Endothelial cell of umbilical vein (primary cell): ENCODE measurements at places on chromosomes 2 and 18. TPM values are rescaled to one million over a fixed set of nuclear protein-coding genes. Genes with fewer than 3 reads are reported as not detected.

DNA sequence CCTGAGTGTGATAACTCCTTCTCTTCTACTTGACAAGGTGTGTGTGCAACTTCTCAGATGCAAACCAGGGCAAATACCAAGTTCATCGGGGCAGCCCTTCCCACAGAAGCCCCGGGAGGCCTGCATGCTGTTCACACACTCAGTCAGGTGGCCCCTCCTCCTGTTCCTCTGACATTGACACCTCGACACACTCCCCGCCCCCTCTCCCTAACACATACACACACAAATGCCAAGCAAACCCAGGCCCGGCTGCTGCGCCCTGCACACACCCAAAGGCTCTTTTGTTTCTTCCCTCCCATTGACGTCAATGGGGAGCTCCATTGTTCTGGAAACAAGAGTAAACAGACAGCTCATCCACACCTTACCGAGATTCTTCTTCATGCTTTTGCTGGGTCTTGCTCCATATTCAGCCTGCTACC, 1.7 kb upstream of the PER2 start:
- no peak overlapping the region for H3K4me3 ChIP-seq
- no peaks in the 10 kb centered on the region for H3K27me3 ChIP-seq
- no peak overlapping the region for H3K27ac ChIP-seq
- DNase-seq = peak; percentile 12
- peaks cover 14% of the 10 kb centered on the region for H3K4me1 ChIP-seq

- no peak overlapping the region for H3K4me3 ChIP-seq
- DNase-seq = no peak
- H3K4me1 ChIP-seq = no peaks in the 10 kb centered on the region
- H3K36me3 ChIP-seq = no peaks in the 10 kb centered on the region
- no peak overlapping the region for H3K27ac ChIP-seq
Measured at GRCh38 chr2:230097424-230097823, 28.7 kb upstream of the SLC16A14 start.

DNA sequence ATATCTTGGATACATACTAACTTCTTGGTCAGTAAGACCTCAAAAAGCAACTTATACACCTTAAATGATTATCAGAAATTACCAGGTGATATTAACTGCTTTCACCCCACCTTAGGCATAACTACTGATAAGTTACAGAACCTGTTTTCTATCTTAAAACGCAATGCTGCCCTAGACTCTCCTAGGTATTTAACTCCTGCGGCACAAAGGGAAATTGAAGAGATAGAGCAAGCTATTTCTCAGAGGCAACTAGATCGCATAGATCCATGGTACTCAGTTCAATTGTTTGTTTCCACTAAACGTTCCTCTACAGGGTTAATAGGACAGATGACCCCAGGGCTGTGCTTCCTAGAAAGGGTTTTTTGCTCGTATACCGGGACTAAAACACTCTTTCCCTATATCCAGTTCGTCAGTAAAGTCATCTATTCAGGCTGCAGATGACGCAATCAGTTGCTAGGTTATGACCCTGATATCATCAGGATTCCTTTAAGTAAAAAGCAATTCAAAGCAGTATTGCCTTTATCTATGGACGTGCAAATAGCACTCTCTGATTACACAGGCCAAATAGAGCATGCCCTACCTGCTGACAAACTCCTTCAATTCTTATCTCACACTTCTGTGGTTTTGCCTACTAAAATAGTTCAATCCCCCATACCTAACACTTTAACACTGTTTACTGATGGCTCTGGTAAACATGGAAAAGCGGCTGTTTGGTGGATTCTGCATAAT, 62.3 kb upstream of the MYO3B start:
- H3K27ac ChIP-seq = no peak overlapping the region
- no peak for DNase-seq
- no peaks in the 10 kb centered on the region for H3K27me3 ChIP-seq
- no peaks in the 10 kb centered on the region for H3K36me3 ChIP-seq
- H3K4me3 ChIP-seq = no peak overlapping the region
- no peaks in the 10 kb centered on the region for H3K4me1 ChIP-seq

The STPG4 gene
- not detected in 2 replicates for polyA plus RNA-seq

GRCh38 chr2:72921853-72922252, 4.5 kb downstream of the EMX1 start:
- H3K27me3 ChIP-seq = peaks cover 85% of the 10 kb centered on the region
- no peak overlapping the region for H3K4me3 ChIP-seq
- H3K4me1 ChIP-seq = peaks cover 5% of the 10 kb centered on the region

The ANKZF1 gene
- polyA plus RNA-seq = 23.4 and 26.5 TPM in 2 replicates

The CCDC85A gene
- 5.1 and 6.0 TPM in 2 replicates for polyA plus RNA-seq

- H3K4me1 ChIP-seq = peaks cover 20% of the 10 kb centered on the region
- no peak overlapping the region for H3K4me3 ChIP-seq
- peak overlapping the region; percentile 3 for H3K27ac ChIP-seq
- H3K27me3 ChIP-seq = no peaks in the 10 kb centered on the region
- peak; percentile 90 for DNase-seq
- H3K36me3 ChIP-seq = no peaks in the 10 kb centered on the region
Measured at GRCh38 chr2:223820549-223820948, 16.8 kb downstream of the AP1S3 start.

DNA sequence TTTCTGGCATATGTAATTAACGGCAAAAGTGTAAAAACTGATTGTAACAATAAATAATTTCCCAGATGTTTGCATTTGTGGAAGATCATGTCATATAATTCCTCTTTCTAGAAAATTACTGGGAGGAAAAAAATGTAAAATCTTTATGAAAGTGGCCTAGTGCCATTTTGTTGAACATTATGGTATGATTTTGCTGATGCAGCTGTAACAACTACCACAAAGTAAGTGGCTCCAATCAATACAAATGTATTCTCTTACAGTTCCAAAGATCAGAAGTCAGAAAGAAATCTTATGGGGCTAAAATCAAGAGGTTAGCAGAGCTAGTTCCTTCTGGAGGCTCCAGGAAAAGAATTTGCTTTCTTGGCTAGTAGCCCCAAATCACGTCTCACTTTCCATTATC, 281.4 kb downstream of the CCDC178 start:
- H3K4me3 ChIP-seq = no peak overlapping the region
- no peaks in the 10 kb centered on the region for H3K4me1 ChIP-seq
- DNase-seq = no peak

DNA sequence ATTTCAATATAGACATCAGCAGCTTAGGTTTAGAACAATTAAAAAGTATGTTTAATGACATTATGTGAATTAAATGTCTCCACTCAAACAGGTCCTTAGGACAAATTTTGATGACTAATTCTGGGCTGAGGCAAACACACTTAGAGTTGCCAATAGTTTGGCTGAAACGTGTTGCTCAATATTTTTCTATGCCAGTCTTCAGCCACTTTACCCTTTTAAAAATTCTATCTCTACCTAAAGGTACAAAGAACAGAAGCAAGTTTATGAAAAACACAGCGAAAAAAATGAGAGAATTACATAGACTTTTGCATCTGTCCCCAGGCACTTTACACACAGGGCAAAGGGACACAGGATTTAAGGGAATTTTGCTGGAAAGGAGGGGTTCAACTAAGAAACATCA, 4.5 kb downstream of the IDH1 start:
- peaks cover 38% of the 10 kb centered on the region for H3K36me3 ChIP-seq
- H3K4me3 ChIP-seq = no peak overlapping the region
- DNase-seq = peak; percentile 33
- H3K27ac ChIP-seq = no peak overlapping the region
- no peaks in the 10 kb centered on the region for H3K27me3 ChIP-seq

- H3K27me3 ChIP-seq = no peaks in the 10 kb centered on the region
- no peaks in the 10 kb centered on the region for H3K36me3 ChIP-seq
- no peak overlapping the region for H3K4me3 ChIP-seq
- no peak overlapping the region for H3K27ac ChIP-seq
Measured at GRCh38 chr2:119267604-119268003, 44.0 kb downstream of the STEAP3 start.

GRCh38 chr2:151849413-151850010, 21.3 kb upstream of the ARL5A start:
- no peak for DNase-seq
- H3K36me3 ChIP-seq = no peaks in the 10 kb centered on the region
- H3K4me3 ChIP-seq = no peak overlapping the region
- no peaks in the 10 kb centered on the region for H3K27me3 ChIP-seq

DNA sequence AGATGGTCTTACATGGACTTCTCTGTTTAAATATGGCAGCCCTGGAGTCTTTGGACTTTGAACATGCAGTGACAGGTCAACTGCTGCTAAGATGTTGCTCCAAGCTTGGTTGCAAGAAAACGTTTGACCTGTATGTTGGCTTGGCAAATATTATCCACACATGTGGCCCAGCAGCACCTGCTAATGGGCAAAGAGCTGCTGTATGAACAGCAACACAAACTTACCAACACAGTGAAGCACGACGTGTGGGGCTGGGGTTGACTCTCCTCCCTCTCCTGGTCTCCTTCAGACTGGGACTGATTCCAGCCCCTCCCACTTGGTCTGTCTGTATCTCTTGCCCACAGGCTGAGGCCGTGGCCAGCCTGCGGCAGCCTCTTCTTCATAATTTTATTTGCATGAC, 3.8 kb downstream of the KCNE4 start:
- H3K27ac ChIP-seq = no peak overlapping the region
- no peaks in the 10 kb centered on the region for H3K36me3 ChIP-seq
- DNase-seq = no peak
- H3K27me3 ChIP-seq = peaks cover 7% of the 10 kb centered on the region

- no peaks in the 10 kb centered on the region for H3K27me3 ChIP-seq
- H3K27ac ChIP-seq = no peak overlapping the region
- no peak overlapping the region for H3K4me3 ChIP-seq
- H3K4me1 ChIP-seq = no peaks in the 10 kb centered on the region
- H3K36me3 ChIP-seq = no peaks in the 10 kb centered on the region
Measured at GRCh38 chr2:17571681-17572080, 31.2 kb downstream of the VSNL1 start.

DNA sequence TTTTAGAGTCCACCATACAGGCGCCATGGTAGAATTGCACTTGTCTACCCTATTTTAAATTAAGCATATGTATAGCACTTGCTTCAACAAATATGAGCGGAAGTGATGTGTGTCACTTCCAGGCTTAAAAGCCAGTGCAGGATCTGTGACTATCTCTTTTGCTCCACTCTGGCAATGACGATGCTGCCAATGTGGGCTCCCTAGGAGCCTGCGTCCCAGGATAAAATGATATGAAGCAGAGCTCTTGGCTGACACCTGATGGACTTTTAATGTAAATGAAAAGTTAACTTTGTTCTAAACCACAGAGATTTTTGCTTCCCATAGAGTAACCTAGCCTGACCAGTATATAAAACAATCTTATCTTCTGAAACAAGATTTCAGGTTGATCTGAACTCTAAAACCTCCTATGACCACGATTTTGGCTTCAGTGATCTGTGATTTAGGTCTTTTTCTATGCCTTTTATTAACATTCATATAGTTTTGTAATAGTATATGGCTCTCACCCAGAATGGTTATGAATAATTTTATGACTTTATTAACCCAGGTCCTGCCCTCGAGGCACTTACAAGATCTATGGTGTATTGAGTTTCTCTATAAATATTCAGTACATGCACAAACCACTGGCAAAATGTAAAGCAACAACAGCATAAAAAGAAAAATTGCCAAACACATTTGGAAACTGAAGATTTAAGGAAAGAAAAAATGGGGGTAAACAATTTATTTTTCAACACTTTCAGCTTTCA, 422.5 kb upstream of the PIK3C3 start:
- no peak overlapping the region for H3K27ac ChIP-seq
- H3K27me3 ChIP-seq = no peaks in the 10 kb centered on the region
- H3K4me3 ChIP-seq = no peak overlapping the region
- H3K36me3 ChIP-seq = no peaks in the 10 kb centered on the region

DNA sequence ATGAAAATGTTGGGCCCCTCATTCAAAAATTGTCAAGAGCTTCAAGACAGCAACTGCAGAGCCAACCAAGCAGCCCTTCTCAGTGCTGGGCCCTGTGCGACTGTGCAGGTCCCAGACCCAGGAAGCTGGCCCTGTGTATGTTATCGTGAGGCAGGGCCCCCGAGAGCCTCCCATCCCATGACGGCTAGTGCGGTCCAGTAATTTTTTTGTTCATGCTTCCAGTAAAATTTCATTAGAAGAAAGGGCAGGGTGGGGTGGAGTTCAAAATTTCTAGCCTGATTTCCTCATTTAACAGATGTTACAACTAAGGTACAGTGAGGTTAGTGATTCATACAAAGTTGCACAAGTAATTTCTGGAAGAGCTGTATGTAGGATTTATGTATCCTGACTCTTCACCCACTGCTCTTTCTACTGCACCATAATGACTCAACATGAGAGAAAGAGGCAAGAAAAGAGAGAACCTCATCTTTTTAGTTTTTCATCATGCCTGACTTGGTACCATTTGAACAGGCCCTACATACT, 105.5 kb downstream of the ZEB2 start:
- DNase-seq = no peak
- no peaks in the 10 kb centered on the region for H3K27me3 ChIP-seq
- H3K27ac ChIP-seq = no peak overlapping the region
- no peak overlapping the region for H3K4me3 ChIP-seq
- H3K4me1 ChIP-seq = no peaks in the 10 kb centered on the region

GRCh38 chr2:160486341-160486740, 7.3 kb downstream of the RBMS1 start:
- DNase-seq = no peak
- H3K27ac ChIP-seq = no peak overlapping the region
- no peaks in the 10 kb centered on the region for H3K36me3 ChIP-seq
- no peaks in the 10 kb centered on the region for H3K27me3 ChIP-seq
- H3K4me1 ChIP-seq = peaks cover 14% of the 10 kb centered on the region

DNA sequence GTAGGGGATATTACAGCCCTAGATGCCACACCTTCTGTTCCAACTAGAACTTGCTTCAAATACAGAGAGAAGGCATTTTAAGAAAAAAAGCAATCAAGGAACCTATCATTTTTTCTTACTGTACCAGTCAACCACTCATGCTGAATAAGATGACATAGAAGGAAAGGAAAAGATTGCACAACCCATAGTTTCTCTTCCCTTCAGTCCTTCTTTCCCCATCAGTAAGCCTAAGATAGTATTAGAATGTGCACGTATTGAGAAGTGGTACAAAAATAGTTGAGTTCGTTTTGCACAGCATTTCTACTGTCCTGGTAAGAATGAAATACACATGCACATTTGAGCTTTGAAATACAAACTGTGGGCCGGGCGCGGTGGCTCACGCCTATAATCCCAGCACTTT, 27.0 kb upstream of the HK2 start:
- H3K27ac ChIP-seq = no peak overlapping the region
- H3K4me1 ChIP-seq = no peaks in the 10 kb centered on the region
- no peak overlapping the region for H3K4me3 ChIP-seq
- H3K36me3 ChIP-seq = no peaks in the 10 kb centered on the region
- H3K27me3 ChIP-seq = no peaks in the 10 kb centered on the region
- DNase-seq = no peak

DNA sequence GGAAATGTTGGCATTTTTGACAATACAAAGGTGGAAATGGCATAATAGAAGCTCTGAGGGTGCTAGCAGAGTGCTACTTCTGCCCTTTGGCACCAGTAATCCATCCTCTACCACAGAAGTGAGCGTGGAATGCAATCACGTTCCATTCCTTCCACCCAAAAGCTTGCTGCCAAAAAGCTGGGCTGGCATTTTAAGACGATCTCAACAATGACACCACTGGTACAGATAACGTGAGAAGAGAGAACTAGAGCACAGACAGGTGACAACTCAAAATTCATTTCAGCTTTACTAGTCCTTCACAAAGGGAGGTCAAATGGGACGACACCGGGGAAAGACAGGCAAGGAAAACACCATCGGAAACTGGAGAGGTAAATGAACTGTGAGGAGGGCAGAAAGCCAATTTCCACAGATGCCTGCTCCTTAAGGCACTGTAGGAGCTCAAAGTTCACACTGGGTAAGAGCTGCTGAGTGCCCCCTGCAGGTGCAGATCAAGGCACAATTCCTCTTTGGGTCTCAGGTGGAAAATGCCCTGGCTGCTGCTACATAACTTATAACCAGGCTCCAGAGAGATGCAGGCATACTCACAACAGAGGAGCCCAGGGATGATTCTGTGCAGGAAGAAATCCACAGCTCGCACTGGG, 50.7 kb upstream of the RNU4ATAC start:
- peak; percentile 44 for DNase-seq
- H3K27me3 ChIP-seq = no peaks in the 10 kb centered on the region
- no peak overlapping the region for H3K4me3 ChIP-seq
- no peak overlapping the region for H3K27ac ChIP-seq
- H3K36me3 ChIP-seq = no peaks in the 10 kb centered on the region
- no peaks in the 10 kb centered on the region for H3K4me1 ChIP-seq
